ENCODE measurements at places on chromosomes 4 and X. TPM values are rescaled to one million over a fixed set of nuclear protein-coding genes. Genes with fewer than 3 reads are reported as not detected.

GRCh38 chrX:44667771-44668170, 125.1 kb upstream of the FUNDC1 start:
- peaks cover 5% of the 10 kb centered on the region for H3K27me3 ChIP-seq
- no peak overlapping the region for H3K4me3 ChIP-seq
- H3K4me1 ChIP-seq: no peaks in the 10 kb centered on the region
- no peak overlapping the region for H3K27ac ChIP-seq
- DNase-seq: no peak
- H3K36me3 ChIP-seq: no peaks in the 10 kb centered on the region

DNA sequence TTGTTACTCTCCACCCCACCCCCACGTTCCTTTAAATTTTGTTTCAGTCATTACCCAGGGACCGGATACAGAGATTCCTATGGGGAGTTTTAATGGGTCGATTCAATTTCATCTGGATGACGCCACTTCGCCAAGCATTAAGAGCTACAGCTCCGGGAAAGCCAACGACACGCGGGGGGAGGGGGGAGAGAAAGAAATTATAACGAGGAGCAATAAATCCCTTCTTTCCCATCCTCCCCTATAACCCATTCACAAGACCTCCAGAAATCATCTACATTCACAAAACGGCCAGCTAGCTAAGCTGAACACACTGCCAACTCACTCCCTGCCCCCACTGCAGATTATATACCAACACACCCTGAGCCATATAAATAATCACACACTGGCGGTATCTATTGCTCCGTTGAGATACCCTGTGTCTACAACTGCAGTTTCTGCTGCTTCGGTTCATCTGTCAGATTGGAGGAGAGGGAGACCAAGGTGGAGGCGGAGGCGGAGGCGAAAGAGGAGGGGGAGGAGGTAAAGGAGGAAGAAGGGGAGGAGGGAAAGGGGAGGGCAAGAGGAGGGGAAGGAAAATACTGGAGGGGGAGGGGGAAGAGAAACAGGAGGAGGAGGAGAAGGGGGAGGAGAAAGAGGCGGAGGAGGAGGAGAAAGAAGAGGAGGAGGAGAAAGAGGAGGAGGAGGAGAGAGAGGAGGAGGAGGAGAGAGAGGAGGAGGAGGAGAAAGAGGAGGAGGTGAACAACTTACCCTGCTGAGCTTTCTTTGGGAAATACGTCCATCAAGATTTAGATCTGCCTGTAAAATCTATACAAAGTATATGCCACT, 113.9 kb upstream of the VAMP7 start:
- H3K27me3 ChIP-seq: no peaks in the 10 kb centered on the region
- H3K27ac ChIP-seq: no peak overlapping the region
- H3K36me3 ChIP-seq: no peaks in the 10 kb centered on the region
- no peak for DNase-seq

DNA sequence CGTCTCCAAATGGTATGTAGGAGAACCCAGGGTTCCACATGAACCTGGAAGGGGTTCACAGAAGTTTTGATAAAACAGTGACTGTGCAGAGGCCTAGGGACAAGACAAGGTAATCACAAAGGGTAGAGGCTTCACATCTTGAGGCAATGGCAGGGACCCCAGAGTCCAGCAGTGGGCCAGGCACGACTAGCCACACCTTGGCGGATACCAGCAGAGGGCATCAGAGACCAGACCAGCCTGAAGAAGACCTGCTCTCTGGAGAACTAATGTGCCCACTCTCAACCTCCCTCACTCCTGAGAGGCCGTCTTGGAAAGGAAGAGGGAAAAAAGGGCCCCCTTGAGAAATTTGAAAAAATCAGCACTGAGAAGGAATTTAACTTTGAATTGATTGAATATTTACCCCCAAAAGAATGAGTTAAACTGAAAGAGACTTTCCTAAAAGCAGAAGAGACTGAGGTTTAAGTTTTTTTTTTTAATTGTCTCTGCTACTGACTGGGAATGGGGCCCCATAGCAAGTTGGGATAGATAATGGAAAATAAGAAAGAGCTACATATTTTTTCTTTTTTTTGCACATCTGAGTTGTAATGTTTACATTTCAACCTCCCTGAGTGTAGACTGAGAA, 243.8 kb upstream of the JADE1 start:
- no peaks in the 10 kb centered on the region for H3K27me3 ChIP-seq
- peak; percentile 62 for DNase-seq
- no peaks in the 10 kb centered on the region for H3K36me3 ChIP-seq
- no peak overlapping the region for H3K27ac ChIP-seq
- H3K4me3 ChIP-seq: no peak overlapping the region

GRCh38 chr4:108391701-108392455, 223.1 kb upstream of the LEF1 start:
- DNase-seq: no peak
- no peaks in the 10 kb centered on the region for H3K27me3 ChIP-seq
- no peaks in the 10 kb centered on the region for H3K36me3 ChIP-seq
- no peak overlapping the region for H3K27ac ChIP-seq

GRCh38 chr4:1411436-1412375, 5.5 kb upstream of the NKX1-1 start:
- no peak overlapping the region for H3K27ac ChIP-seq
- no peaks in the 10 kb centered on the region for H3K4me1 ChIP-seq
- DNase-seq: no peak
- no peak overlapping the region for H3K4me3 ChIP-seq

DNA sequence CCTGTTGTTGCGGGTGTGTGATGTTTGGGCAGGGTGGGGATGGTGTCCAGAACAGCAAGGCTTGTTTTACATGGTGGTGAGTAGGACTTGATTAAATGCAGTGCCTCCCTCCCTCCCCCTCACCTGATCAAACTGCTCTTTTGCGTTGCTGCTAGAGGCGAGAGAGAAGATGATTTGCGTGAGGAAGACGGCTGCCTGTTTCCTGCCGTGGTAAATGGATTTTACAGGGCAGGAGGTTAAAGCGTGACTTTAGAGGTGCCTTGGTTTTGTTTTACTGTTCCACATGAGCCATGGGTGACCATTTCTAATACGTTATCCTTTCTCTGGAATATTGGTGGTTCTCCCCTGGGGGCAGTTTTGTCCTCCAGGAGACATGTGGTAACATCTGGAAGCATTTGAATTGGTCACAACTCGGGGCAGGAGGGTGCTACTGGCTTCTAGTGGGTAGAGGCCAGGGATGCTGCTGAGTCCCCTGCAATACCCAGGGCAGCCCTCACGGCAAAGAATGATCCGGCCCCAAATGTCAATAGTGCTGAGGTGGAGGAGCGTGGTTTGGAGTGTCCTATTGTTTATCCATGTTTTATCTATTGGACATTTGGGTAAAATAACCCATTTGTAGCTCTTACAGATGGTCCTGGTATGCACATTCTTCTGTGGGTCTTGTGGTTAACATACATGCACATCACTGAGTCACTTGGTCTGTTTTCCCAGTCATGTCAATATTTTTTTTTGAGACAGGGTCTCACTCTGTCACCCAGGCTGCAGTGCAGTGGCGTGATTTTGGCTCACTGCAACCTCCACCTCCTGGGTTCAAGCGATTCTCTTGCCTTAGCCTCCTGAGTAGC, 73.7 kb downstream of the SHROOM2 start:
- no peak overlapping the region for H3K27ac ChIP-seq
- no peaks in the 10 kb centered on the region for H3K36me3 ChIP-seq
- H3K4me1 ChIP-seq: no peaks in the 10 kb centered on the region
- no peaks in the 10 kb centered on the region for H3K27me3 ChIP-seq

GRCh38 chrX:153343674-153344073, 9.7 kb downstream of the ZNF275 start:
- H3K4me1 ChIP-seq: no peaks in the 10 kb centered on the region
- H3K4me3 ChIP-seq: no peak overlapping the region
- H3K27ac ChIP-seq: no peak overlapping the region
- H3K27me3 ChIP-seq: no peaks in the 10 kb centered on the region

DNA sequence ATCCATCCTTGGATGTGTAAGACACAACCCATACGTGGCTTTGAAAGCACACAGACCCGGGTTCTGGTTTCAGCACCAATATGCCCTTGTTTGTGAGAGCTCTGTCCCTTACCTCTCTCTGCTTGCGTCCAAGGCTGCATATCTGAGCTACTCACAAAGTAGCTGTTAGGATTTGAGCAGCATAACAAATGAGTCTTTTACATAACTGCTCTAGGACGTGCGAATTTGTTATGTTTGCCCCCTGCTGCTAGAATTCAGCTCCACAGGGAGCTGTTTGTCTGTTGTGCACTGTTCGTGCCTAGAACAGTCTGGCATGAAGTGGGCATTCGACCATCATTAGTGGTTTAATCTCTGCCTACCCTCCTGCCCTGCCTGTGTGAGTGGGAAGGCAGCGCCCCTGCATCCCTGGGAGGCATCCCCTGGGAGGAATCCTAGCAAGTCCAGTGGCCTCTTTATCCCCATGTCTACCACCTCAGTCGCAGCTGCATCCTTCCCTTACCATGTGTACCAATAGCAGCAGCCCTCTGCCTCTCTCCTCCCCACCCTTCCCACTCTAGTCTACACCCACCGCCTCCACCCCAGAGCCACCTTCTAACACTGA, 42.1 kb downstream of the SLC2A9 start:
- H3K36me3 ChIP-seq: no peaks in the 10 kb centered on the region
- H3K4me1 ChIP-seq: no peaks in the 10 kb centered on the region
- no peak overlapping the region for H3K4me3 ChIP-seq
- no peaks in the 10 kb centered on the region for H3K27me3 ChIP-seq
- DNase-seq: no peak

DNA sequence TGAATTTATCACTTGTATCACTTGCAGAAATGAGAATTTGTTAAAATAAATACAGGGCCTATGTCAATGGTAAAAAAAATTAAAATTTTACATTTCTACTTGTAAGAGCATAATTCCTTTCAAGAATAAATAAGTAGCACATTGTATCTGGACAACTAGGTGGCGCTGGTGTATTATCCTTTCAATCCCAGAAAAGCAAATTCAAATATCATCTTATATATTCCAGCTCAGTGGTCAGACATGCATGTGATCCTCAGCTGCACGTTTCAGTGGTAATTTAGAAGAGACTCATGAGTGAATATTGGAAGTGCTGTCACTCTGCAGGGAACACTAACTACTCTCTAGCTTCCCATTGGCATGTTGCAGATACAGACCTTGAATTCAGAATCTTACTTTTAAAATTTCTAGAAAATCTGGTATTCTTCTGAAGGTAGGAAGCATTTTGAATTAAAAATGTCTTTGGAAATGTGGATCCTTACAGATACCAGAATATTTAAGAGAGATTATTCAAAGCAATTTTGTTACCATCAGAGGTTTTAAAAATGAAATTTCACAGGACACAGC, 1414.7 kb upstream of the TENM3 start:
- H3K36me3 ChIP-seq: no peaks in the 10 kb centered on the region
- H3K27ac ChIP-seq: no peak overlapping the region
- no peak for DNase-seq
- H3K4me1 ChIP-seq: no peaks in the 10 kb centered on the region
- H3K27me3 ChIP-seq: no peaks in the 10 kb centered on the region

- H3K27ac ChIP-seq: no peak overlapping the region
- DNase-seq: no peak
- no peaks in the 10 kb centered on the region for H3K27me3 ChIP-seq
- H3K4me3 ChIP-seq: no peak overlapping the region
- H3K4me1 ChIP-seq: no peaks in the 10 kb centered on the region
- no peaks in the 10 kb centered on the region for H3K36me3 ChIP-seq
Observed at GRCh38 chr4:95095348-95095974, 337.7 kb downstream of the BMPR1B start.

GRCh38 chr4:26485684-26486083, 4.6 kb downstream of the CCKAR start:
- no peak overlapping the region for H3K27ac ChIP-seq
- DNase-seq: no peak
- peaks cover 5% of the 10 kb centered on the region for H3K4me1 ChIP-seq
- no peak overlapping the region for H3K4me3 ChIP-seq
- no peaks in the 10 kb centered on the region for H3K36me3 ChIP-seq
- H3K27me3 ChIP-seq: no peaks in the 10 kb centered on the region

DNA sequence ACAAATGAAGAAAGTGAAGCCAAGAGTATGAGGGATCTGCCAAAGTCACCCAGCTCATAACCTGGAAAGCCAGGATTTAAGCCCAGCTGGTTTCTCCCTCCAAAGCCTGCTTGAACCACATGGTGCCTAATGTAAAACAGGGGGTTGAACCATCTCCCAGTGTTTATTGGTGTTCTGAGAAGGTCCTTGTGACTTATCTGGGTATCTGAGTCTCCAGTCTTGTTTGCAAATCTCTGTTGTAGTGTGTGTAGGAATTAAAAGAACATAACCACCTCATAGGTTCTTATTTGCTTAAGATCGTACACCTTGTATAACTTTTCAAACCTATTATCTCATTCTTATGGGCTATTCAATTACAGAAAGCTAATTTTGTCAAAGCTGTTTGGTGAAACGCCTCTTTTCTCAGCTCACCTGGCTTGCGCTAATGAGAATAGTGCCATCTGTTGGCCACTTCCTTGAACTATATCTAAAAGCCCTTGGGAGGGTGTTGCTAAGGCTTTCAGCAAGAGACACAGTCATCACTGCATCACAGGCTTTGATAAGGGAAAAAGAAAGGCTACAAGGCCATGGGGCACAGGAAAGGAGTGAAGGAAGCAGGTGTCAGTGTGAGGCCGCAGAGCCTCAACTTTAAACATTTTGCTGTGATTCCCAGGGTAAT, 34.0 kb downstream of the ETDB start:
- peak; percentile 58 for DNase-seq
- no peaks in the 10 kb centered on the region for H3K27me3 ChIP-seq
- H3K4me3 ChIP-seq: no peak overlapping the region
- H3K36me3 ChIP-seq: no peaks in the 10 kb centered on the region
- H3K27ac ChIP-seq: no peak overlapping the region

- H3K36me3 ChIP-seq: no peaks in the 10 kb centered on the region
- no peaks in the 10 kb centered on the region for H3K4me1 ChIP-seq
- H3K27ac ChIP-seq: no peak overlapping the region
Observed at GRCh38 chr4:86101410-86101809, 258.4 kb downstream of the MAPK10 start.

DNA sequence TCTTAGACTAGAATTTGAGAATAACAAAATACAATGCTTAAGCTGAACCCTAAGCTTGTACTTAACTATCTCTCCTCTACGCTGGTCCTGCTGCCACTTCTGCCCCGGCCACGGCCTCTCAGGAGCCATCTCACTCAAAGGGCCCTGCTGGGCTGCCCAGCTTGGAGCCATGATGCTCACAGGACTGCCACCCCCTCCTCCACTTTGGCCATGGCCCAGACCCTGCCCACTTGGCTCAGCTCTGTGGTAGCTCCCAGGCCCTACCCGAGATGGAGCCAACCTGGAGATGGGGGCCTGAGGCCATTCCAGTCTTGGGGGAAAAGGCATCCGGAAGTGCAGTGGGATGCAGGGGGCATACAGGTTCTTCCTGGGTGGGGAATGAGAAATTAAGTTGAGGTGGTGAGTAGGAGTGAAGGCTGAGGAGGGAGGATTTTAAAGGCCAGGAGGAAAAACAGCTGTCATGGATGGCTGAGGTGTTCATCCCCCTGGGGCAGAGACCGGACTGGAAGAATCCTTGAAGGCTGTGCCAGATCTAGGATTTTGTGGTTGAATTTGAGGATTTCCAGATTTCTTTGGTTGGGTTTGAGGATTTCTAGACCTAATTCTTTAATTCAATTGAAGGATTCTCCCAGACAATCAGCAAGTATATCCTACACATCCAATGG, 824 bp downstream of the SASH3 start:
- no peaks in the 10 kb centered on the region for H3K27me3 ChIP-seq
- no peaks in the 10 kb centered on the region for H3K36me3 ChIP-seq
- no peak overlapping the region for H3K4me3 ChIP-seq
- H3K27ac ChIP-seq: no peak overlapping the region

Gene COX7B
- 70.3 TPM for total RNA-seq

Gene MAP9
- 10.0 TPM for total RNA-seq

Gene RPS6KA6
- total RNA-seq: 1.3 TPM

Gene ADH1B
- total RNA-seq: 39.7 TPM

Gene FOXR2
- total RNA-seq: not detected

Gene RNF128
- 13.3 TPM for total RNA-seq

Gene NEXMIF
- 1.7 TPM for total RNA-seq

Gene IBSP
- total RNA-seq: not detected

Gene CCNA2
- total RNA-seq: 0.20 TPM

Gene MAGEA12
- total RNA-seq: 0.13 TPM

Gene UGT2A1
- total RNA-seq: not detected

Gene MEPE
- not detected for total RNA-seq

Measured in pancreas (tissue), 10 donors.